Foreskin fibroblast (primary cell): ENCODE measurements at places on chromosomes 3 and 15.

GRCh38 chr3:136661282-136661681 lies 90.9 kb downstream of the STAG1 start:
- DNase-seq: no peak

DNA sequence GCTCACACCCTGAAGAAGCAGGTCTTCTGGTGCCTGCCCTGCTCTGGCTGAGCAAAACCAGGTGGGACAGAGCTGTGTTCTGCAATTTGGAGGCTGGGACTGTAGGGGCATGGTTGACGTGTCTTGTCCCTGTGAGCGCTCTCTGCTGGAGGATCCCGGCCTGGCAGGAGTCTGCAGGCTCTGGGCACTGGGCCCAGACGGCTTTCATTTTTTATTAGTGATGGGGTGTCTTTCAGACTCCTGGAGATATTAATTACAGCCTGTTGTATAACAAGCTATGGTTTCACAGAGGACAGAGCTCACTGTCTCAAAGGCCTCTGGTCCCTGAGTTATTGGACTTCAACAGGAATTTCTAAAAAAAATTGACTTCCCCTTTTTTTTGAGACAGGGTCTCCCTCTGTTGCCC lies 29.5 kb upstream of the ZNF710 start:
- peak; percentile 66 for DNase-seq

DNA sequence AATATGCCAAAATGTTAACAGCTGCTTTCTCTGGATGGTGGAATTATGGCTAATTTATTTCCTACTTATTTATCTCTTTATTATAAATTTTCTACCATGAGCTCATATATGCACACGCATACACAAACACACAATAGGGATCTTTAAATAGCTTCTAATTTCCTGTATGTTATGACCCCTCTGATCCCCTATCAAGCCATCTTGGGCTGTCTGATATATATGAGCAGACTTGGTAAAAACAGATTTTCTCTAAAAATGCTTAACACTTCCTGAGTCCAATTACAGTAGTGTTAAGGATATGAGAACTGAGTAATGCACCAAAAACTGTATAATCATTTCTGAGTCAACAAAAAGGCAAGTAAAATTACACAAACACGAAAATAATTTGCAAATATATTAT lies 52.0 kb upstream of the LMOD3 start:
- no peak for DNase-seq

DNA sequence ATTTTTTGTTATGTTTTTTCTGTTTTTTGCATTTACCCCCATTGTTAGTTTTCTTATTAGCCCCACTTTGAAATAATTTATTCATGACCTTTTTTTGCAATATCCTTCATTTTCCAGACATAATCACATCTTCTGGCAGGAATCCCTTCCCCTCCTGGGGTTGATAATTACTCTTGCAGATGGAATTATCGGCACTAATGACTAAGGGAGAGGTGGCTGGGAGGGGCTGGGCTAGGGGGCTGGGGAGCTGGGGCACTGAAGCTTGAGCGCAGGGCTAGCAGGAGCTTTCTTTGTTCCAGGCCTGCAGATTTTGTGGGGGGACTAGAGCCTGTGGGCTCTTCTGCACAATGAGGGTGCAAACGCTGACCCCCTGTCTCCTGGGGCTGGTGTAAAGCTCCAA lies 77.8 kb downstream of the RAB11A start:
- no peak for DNase-seq
